ENCODE measurements at places on chromosomes 6 and 20. TPM values are rescaled to one million over a fixed set of nuclear protein-coding genes. Genes with fewer than 3 reads are reported as not detected.

DNA sequence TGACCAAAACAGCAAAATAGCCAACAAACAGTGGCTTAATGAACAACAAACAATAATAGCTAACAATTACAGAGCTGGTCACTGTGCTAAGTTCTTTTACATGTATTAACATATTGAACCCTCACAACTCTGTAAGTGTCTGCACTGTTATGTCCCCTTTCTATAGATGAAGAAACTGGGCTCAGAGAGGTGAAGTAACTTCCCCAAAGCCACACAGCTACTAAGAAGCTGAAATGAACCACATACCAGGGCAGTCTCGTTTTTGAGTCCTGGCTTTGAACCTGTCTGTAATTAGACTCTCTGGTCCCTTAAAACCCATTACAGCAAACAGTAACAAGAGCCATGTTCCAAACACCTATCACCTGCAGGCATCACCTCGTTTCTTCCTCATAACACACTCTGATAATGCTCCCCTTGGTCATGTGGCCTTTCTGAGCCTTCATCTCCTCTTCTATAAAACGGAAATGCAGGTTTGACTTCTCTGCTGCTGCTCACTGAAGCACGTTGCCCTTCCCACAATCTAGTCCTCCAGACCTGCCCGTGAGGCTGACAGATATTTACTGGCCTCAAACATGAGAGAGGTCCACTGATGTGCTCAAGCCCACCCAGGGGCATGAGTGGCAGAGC lies 23.3 kb downstream of the KCNK15 start:
- no peaks in the 10 kb centered on the region for H3K4me1 ChIP-seq
- H3K27ac ChIP-seq, result no peak overlapping the region
- H3K36me3 ChIP-seq, result no peaks in the 10 kb centered on the region
- H3K27me3 ChIP-seq, result no peaks in the 10 kb centered on the region
- DNase-seq, result no peak

DNA sequence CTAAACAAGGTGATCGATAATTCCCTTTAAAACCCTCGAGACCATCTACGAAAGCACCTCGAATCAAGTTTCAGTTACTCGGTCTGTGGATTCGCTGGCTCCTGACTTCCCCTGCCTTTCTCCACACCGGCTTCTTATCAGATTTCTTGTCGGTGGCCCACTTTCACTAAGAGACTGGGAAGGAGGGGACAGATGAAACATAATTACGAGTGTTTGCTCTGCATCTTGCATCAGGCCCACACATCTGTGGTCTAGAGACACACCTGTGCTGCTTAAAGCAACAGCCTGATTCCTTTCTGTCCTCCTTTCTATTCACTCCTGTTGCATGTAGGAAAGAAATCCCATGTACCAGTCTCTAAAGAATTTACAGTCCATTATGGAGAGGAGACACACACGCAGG lies 37.7 kb downstream of the INSM1 start:
- H3K27ac ChIP-seq, result no peak overlapping the region
- H3K36me3 ChIP-seq, result no peaks in the 10 kb centered on the region
- H3K27me3 ChIP-seq, result no peaks in the 10 kb centered on the region
- H3K4me1 ChIP-seq, result no peaks in the 10 kb centered on the region
- no peak overlapping the region for H3K4me3 ChIP-seq

DNA sequence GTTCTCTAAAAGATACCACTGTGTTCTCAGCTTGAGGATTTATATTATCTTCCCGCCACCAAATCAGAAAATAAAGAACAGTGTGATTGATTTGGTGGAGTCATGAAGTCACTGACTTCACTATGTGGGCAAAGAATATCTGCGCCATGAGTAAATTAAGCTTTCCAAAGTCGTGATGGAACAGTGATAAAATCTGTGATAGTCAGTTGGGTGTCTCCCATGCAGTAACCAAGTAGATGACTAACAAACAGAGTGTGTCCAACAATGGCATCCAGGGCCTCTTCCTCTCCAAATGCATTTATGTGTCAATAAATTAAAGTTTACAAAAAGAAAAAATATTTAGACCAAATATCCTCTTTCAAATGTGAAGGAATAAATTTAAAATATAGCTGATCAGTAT lies 87.0 kb upstream of the DST start:
- H3K36me3 ChIP-seq, result no peaks in the 10 kb centered on the region
- no peak for DNase-seq
- no peak overlapping the region for H3K4me3 ChIP-seq

The JPH2 gene
- total RNA-seq, result 6.6 TPM

GRCh38 chr20:36093025-36093803 lies 61.3 kb upstream of the EPB41L1 start:
- no peaks in the 10 kb centered on the region for H3K36me3 ChIP-seq
- H3K4me3 ChIP-seq, result peak overlapping the region; percentile 85
- H3K27me3 ChIP-seq, result no peaks in the 10 kb centered on the region

All from Peyer's patch (tissue), 4 donors.